Activated naive CD4-positive, alpha-beta T cell (primary cell): ENCODE measurements at places on chromosomes 2 and 18.

GRCh38 chr2:135688978-135689377 lies 52.7 kb upstream of the UBXN4 start:
- no peak for DNase-seq

DNA sequence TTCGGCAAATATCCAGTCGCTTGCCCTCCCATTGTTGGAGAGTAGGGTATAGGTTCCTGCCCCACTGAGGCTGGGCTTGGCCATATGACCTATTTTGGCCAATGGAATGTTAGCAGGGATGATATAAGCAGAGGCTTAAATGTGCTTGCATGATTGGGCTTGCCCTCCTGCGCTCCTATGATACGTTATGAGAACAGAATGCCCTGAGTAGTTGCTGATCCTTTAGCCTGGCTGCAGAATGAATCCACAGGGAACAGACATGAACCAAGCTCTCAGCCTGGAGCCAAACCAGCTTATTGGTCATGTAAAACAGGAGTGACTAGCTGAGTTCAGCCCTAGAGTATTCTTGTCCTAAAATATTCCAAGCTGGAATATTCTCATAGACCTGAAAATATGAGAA lies 34.8 kb upstream of the IMP4 start:
- DNase-seq: no peak

- DNase-seq: no peak
Observed at GRCh38 chr18:3179430-3180089, 40.2 kb downstream of the MYOM1 start.

DNA sequence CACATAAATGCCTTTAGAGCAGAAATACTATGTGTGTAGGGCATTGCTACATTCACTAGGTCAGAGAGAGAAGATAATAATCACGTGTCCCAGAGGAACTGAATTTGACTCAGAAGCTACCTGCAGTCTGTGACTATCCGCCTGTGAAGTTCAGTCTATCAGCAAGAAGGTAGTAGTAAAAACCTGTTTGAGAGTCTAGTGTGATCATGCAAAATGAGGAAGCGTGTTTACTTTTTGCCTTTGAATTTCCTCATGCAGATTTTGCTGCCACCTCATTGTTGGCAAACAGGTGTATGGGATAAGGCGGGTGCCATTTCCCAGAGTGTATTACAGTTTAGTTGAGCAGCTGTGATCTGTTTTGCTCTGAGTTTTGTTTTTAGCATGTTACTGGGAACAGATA lies 403.9 kb upstream of the FANCL start:
- no peak for DNase-seq

- DNase-seq: no peak
Observed at GRCh38 chr2:159114835-159115234, 146.4 kb downstream of the TANC1 start.

GRCh38 chr2:12685145-12685544 lies 31.6 kb upstream of the TRIB2 start:
- no peak for DNase-seq

- DNase-seq: no peak
Observed at GRCh38 chr2:217890445-217890844, 112.3 kb downstream of the TNS1 start.

DNA sequence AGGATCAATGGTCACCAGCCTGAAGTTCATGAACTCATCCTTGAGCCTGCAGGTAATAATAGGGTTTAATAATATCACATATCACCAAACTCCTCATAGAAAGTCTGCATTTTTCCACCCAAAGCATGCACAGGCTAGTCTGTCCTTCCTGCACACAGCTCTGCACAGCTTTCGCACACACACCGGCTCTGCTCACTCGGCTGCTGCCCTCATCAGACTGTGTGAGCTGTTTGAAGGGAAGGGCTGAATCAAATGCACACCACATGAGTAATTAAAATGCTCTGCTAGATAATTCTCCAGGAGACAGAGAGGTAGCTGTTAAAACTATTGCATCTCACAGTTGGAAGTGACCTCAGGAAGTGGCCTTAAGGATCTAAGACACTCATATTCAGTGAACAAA lies 108.4 kb upstream of the YPEL5 start:
- no peak for DNase-seq

DNA sequence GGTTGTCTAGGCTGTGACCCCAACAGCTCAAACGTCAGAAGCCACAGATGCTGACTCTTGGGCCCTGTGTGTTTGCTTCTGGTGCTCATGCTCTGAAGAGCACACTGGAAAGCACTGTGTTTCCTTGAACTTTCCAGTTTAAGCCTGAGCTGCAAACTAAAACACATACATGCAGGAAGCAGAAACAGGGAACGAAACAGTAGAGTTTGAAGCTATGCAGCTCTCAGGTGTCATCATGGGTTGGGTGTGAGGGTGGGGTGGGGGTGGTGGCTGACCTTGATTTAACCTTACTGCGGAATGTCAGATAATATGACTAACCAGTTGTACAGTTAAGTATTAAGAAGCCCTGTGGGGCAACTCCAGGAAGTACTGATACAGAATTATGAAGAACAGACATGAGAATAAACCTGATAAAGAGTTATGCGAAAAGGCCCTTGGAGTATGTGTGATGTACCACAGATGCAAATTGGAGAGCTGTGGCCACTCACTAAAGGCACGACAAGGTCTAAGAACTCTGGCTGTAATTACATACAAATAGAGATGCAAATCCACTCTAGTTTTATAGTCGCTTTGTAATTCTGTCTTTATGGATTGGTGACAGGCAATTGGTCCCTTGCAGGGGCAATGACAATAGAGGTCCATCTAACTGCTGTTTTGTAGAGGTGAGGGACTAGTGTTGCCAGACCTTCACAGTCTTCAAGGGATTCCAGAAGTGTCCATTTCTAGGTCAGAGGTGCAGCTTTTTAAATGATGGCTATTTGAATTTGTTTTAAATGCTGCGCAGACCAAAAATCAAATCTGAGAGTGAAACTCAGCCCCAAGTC lies 273.1 kb downstream of the NAPG start:
- no peak for DNase-seq

GRCh38 chr2:117232305-117232704 lies 582.2 kb upstream of the DDX18 start:
- DNase-seq: no peak

- no peak for DNase-seq
Observed at GRCh38 chr2:64500549-64500948, 23.6 kb upstream of the AFTPH start.

DNA sequence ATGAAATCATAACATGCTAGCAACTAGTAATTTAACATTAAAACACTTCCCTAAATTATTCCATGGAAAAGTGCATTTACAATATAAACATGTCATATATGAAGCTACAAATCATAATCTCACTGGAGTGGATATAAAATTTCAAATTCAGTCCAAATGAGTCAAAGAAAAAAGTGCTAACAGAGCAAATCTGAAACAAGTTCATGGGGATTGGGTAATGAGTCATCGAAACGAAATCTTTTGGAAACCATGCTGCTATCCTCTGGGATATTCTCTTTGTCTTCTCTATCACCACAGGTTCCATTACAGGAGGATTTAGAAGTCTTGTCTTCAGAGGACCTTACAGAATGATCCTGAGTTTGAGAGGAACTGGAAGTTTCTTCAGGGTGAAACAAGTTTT lies 34.1 kb downstream of the STK17B start:
- DNase-seq: no peak

GRCh38 chr2:11112870-11113428 lies 42.3 kb upstream of the SLC66A3 start:
- DNase-seq: no peak

- DNase-seq: no peak
Observed at GRCh38 chr2:9053534-9053931, 50.0 kb upstream of the MBOAT2 start.

- DNase-seq: no peak
Observed at GRCh38 chr2:217928324-217929181, 74.2 kb downstream of the TNS1 start.

GRCh38 chr18:25453556-25454269 lies 101.7 kb upstream of the ZNF521 start:
- no peak for DNase-seq

DNA sequence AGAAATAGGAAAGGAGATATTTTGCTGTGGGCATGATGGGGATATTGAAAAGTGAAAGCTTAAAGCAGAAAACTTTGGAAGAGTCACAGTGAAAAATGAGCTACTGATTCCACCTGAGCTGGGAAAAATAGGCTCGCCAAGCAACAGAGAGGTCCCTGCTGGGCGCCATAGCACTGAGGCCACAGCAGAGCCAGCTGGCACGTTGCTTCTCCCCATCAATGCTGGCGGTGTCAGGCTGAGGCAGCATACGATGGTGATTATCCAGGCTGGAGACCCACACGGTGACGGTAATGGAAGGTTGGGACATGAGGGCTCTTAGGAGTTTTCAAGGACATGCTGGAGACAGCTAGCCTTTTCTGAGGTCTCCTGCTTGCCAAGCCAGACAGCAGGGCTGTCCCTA lies 25.8 kb upstream of the DTNB start:
- DNase-seq: no peak

GRCh38 chr18:73240899-73241298 lies 373.1 kb upstream of the NETO1 start:
- DNase-seq: no peak

- DNase-seq: no peak
Observed at GRCh38 chr2:7726989-7727388, 809.8 kb downstream of the RNF144A start.

DNA sequence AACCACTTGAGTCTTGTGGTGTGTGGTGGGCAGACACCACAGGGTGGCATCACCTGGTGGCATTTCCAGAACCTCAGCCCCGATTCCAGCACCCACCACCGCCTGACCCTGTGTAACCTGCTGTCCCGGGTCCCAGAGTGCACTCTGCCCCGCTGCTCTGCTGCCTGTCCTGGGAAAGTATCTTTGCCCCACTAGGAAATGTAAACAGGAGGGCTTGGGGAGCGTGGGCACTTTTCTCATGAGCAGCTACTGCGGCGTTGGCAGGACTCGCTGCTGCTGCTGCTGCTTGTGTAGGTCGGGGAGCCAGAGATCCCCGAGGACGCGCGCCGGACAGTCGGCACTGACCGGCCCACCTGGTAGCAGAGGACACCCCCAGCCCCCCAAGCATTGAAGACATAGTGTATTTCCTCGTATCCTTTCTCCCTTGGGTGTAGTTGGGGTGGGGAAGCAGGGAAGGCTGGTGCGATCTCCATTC lies 13.4 kb downstream of the DTYMK start:
- DNase-seq: no peak

- DNase-seq: no peak
Observed at GRCh38 chr2:224196810-224197209, 157.7 kb upstream of the SERPINE2 start.

- DNase-seq: no peak
Observed at GRCh38 chr2:185152186-185152585, 553.9 kb downstream of the ZNF804A start.

GRCh38 chr2:185484602-185485001 lies 254.0 kb upstream of the FSIP2 start:
- no peak for DNase-seq

GRCh38 chr2:71930049-71930681 lies 217.5 kb downstream of the CYP26B1 start:
- no peak for DNase-seq

DNA sequence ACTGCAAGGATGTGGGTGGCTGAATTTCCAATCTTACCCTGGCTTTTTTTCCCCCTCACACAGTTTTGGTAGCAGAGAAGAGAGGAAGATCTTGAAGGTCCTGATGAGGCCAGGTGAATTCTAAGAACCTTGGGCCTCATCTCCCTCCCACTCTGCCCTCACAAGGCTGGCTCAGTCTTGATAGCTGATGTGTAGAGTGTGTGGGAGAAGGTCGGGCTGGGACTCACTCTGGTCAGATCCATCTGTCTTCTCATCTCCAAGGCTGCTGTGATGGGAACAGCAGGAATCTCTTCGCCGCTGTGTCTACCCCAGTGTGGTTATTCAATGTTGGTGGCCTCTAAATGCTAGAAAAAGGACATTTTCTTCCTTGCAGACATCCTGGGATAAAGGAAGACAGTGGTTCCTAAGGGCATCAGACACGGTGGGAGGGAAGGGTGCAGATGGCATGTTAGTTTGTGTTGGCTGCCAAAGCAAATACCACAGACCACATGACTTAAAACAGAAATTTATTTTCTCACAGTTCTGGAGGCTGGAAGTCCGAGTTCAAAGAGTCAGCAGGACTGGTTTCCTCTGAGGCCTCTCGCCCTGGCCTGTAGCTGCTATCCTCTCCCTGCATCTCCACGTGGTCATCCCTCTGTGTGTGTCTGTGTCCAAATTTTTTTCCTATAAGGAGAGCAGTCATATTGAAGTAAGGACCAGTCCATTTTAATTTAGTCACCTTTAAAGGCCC lies 37.6 kb upstream of the MGAT4A start:
- no peak for DNase-seq

GRCh38 chr2:25306777-25307368 lies 34.9 kb downstream of the DNMT3A start:
- no peak for DNase-seq

DNA sequence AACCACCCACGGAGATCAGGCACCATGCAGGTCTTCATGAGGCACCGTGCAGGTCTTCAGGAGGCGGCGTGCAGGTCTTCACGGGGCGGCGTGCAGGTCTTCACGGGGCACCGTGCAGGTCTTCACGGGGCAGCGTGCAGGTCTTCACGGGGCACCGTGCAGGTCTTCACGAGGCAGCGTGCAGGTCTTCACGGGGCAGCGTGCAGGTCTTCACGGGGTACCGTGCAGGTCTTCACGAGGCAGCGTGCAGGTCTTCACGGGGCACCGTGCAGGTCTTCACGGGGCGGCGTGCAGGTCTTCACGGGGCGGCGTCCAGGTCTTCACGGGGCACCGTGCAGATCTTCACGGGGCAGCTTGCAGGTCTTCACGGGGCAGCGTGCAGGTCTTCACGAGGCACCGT lies 350.4 kb upstream of the PKDCC start:
- DNase-seq: no peak

DNA sequence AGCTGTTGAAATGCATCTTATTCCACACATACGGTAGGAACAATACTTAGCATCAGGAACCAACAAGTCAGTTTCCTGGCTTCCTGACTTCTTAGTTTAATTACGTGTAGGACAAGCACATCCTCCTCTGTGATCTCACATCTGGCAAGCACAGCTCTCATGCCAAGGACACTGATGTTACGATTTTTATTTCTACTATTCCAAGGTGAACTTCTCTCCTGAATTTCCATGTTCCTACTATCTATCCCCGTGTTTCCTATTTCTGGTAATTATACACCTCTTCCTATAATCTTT lies 374.0 kb downstream of the NCKAP5 start:
- no peak for DNase-seq

DNA sequence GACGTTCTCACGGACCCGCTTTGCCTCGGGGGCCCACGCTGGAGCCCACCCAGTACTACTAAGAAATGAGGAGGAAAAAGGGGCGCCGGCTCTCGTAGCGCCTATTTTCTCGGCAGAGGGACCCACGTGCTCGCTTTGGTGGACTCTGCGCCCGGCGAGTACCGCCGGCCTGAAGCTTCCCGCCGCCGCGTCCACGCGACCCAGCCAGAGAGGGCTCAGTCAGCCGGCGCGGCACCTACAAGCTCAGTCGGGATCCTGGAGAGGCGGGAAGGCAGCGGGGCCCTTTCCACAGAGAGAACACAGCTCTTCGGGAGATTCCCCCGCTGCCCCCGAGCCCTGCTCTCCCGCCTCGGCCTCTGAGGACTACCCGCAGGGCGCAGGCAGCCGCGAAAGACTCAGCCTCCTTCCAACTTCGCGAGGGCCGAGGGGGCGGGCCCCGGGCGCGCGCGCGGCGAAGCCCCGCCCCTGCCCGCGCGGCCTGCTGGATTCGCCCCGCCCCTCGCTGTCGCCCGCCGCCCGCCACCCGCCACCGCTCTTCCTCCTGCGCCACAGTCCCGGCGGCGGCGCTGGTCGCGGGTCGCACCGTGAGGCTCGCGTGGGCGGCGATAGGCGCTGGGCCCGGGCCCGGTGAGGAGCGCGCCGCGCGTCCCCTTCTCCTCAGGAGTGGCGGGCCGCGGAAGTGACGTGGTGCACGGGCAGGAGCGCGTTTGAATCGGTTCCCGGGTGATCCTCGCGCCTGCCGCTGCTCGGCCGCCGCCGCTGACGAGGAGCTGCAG lies at the start of gene SMCHD1:
Gene SMCHD1 (plus strand): TSS at position 549 of the 776 bp plus-strand sequence. CDS start 350 bp downstream, outside the sequence.
- peak; percentile 74 for DNase-seq
